ENCODE measurements at places on chromosomes 12 and 14. TPM values are rescaled to one million over a fixed set of nuclear protein-coding genes. Genes with fewer than 3 reads are reported as not detected.

The CLEC4D gene
- polyA plus RNA-seq = 0.43 TPM

The RNASE3 gene
- polyA plus RNA-seq = 1.2 TPM

The MAP3K9 gene
- polyA plus RNA-seq = 5.9 TPM

The TMTC1 gene
- 26.2 TPM for polyA plus RNA-seq

The CLEC4C gene
- polyA plus RNA-seq = 0.23 TPM

The CMTM5 gene
- 1.0 TPM for polyA plus RNA-seq

The KLRD1 gene
- 0.37 TPM for polyA plus RNA-seq

The FGD6 gene
- polyA plus RNA-seq = 13.9 TPM

All from left kidney (tissue), 8 donors.